ENCODE measurements at places on chromosomes 16 and 17.

DNA sequence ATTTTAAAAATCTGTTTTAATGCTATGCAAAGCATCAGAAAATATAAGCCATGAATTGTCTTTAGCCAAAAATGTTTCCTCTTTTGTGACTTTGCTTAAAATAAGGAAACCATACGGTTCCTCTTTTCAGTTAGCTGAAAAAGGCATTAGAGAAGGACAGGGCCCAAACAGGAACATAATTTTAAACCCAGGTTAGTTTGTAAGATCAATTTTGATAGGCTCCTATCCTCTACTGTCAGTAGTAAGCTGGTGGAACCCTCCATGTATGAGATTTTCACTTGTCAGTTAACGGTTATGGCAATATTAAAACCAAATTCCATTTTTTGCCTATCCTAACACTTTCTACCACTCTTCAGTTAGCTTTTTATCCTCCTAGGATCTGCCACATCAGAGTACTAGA, 4.3 kb downstream of the EVI2B start:
- no peak for DNase-seq

DNA sequence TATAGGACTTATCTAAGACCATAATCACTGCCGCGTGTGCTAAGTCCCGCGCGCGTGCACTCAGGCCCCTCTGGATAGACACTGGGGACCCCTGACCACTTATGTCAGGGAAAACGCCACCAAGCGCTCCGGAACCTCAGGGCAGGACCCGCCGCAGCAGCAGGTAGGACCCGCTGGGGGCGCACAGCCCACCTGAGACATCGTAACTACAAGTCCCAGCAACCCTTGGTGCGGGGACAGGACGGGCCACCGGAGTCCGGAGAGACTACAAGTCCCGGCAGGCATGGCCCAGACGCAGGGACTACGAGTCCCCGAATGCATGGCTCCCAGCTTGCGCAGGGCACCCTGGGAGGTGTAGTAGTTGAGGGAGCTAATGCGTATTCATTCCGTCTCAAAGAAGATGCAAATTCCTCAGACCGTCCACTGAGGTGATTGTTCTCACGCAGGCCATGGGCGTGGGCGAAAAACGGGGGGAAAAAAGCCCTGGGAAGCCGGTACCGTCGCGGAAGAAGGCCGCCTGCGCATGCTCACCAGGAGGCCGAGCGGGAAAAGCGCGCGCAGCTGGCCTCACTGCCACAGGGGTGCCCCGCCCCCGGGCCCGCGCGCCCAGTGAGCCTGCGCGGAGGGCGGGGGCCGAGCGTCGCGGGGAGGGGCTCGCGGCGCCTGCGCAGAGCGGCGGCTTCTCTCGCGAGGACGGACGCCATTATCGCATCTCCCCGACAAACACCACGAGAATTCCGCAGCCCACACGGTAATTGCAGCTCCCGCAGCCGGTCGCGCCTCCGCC, at the start of gene BANP:
BANP (plus strand) TSS at position 670 of the 787 bp plus-strand sequence. CDS start 23,682 bp downstream, outside the sequence.
- DNase-seq: peak; percentile 98

GRCh38 chr16:25035494-25036405, 20.6 kb upstream of the ARHGAP17 start:
- DNase-seq: no peak

DNA sequence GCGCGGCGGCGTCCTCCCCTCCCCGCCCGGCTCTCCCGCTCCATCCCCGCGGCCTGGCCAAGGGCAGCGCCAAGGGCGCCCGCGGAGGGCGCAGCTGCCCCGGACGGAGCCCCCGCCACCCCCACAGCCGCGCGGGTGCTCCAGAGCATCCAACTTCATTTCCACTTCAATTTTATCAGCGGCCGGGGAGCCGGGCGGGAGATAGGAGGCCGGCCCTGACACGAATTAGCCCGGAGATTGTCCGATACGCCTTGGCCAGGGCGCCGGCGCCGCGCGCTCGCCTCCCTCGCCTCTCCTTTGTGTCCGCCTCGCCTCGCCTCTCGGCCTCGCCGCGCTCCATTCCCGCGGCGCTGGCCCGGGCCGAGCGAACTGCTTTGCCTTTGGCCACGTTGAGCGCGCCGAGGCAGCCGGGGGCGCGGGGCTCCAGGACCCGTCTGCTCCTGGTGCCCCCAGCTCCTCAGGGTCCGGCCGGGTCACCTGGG, 129.1 kb upstream of the LHX1 start:
- no peak for DNase-seq

- no peak for DNase-seq
These were observed 26.9 kb downstream of the ABCC1 start for GRCh38 chr16:15976225-15976812.

DNA sequence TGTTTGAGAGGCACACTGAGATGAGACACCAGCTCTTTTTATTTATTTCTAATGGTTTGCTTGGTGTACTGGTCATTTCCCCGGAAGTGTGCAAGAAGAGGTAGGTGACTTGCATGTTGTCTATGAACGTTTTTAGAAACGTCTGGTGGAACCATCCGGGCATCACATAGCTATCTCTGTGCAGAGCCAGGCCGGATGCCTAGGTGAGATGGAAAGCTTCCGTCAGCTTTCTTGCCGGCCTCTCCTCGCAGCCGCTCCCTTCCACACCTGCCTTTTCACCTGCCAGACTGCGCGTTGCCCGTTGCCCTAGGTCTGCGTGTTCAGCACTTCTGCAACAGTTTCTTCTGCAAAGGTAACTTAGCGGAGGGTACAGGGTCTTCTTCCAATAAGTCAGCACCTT, 416.0 kb downstream of the WWOX start:
- no peak for DNase-seq

GRCh38 chr17:10149573-10150399, 48.6 kb downstream of the GAS7 start:
- DNase-seq: peak; percentile 49

- DNase-seq: no peak
These were observed 14.3 kb downstream of the MBTD1 start for GRCh38 chr17:51245535-51245934.

- DNase-seq: peak; percentile 24
These were observed 40.8 kb upstream of the CMIP start for GRCh38 chr16:81403601-81404391.

- DNase-seq: no peak
These were observed 19.5 kb downstream of the SDR42E2 start for GRCh38 chr16:22181843-22182242.

DNA sequence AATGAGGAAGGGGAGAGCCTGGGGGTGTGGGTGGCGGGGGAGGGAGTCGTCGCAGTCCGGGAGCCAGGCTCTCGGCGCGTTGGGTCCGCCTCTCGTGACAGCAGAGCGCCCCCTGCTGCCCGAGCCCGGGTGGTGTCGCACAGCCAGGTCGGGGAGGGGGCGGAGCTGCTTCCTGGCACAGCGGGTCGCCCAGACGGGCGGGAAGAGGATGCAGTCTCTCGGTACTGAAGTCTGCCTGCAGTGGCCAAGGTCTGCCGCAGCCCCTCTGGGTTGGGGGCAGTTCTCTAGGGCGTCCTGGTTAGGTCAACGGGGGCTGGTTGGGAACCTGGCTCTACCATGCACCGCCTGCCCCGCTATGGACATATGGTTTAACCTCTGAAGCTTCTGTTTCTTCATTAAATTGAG, 38.2 kb upstream of the CCDC182 start:
- peak; percentile 3 for DNase-seq

DNA sequence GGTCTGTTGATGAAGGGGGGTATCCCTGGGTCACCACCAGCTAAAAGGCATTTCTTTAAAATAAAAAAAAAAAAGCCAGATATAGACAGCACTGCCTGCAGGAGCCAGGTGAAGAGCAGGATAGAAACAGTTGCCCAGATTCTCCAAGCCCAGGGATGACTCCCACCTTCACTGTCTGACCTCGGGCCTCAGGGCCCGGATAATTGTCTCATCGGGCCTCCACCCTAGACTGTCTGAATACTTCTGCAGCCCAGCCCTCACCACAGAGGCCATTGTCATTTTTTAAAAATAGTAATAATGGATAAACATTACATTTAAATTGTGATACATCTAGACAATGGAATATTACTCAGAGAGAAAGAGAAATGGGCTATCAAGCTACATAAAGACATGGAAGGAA, 92.8 kb upstream of the TNRC6C start:
- DNase-seq: no peak

GRCh38 chr16:59886021-59886420, 1151.9 kb upstream of the GOT2 start:
- DNase-seq: peak; percentile 79

GRCh38 chr16:9102379-9102778, 10.9 kb downstream of the HAPSTR1 start:
- DNase-seq: peak; percentile 57

DNA sequence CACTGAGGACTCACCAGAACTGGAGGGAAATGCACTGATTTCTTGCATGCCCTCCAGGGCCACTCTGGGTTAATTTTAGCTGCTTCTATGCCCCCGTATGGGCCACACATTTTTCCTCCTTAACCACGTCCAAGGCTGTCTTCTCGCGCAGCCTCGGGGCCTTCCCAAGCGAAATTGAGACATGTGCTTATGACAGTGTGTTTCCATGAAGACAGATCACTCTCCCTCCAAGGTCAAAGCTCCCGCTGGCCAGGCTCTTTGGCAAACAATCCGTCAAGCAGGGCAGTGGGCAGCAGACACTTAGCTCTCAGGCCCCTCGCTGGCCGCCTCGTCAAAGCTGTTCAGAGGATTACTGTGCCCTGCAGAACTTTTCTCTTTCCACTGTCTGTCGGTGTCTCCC, 243.0 kb upstream of the N4BP1 start:
- DNase-seq: no peak

DNA sequence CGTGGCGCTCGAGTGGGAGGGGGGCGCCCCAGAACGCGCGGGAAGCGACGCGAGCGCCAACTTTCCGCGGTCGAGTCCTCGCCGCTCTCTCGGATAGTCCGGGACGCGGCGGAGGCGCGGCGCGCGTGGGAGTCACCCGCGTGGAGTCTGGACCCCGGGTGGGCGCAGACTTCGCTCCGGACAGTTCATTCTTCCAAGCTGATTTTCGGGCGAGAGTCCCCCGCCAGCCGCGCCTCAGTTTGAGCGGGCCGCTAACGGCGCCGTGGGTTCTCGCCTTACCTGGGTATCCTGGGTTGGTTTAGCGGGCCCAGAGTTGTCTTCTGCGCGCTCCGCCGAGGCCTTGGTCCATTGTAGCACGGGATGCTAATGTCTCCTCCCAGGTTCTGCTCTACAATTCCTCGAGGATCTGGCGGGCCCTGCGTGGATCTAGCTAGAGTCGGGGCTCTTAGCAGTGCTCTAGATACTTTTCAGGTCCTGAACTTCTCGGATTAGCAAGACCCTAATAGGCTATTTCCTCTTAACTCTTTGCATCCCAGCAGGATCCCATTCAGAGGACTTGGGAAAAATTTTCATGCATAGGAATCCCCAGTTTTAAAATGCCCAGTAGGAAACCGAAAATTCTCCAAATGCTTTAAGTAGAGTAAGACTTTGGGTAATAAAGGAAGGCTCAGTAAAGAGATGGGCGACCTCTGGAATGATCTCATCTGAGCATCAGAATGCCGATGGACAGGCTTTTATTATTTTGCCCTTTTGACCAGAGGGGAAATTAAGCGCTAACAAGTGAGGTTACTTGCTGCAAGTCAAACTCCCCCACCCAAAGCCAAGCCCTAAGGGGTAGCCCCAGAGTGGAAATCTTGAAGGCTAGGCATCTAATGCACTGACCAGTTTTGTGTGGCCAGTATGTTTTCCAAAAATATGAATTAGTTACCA, 537 bp upstream of the GJC1 start:
- DNase-seq: no peak

DNA sequence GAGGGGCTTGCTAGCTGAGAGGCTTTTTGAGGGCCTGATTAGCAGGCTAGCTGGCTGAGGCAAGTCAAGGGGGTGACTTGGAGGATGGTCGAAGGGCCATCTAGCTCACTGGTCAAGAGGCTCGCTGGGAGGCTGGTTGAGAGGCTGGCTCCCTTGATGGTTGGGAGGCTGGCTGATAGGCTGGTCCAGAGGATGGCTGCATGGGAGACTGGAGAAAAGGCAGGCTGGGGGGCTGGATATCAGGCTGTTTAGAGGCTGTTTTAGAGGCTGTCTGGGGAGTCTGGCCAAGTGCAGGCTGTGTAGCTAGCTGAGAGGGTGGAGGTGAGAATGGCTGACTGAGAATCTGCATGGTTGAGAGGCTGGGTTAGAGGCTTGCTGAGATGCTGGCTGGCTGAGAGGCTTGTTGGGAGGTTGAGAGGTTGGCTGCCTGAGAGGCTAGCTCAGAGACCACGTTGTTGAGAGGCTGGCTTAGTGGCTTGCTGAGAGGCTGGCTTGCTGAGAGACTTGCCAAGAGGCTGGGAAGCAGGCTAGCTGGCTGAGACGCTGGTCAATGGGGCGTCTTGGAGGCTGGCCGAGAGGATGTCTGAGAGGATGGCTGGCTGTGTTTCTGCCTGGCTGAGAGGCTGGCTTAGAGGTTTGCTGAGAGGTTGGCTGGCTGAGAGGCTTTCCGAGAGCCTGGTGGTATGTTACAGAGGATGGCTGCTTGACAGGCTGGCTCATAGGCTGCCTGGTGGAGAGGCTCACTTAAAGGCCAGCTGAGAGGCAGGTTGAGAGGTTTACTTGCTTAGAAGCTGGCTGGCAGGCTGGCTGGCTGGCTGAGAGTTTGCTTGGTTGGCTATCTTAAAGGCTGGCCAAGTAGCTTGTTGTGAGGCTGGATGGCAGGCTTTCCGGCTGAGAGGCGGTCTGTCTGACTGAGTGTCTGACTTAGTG, 36.6 kb upstream of the ACSM2B start:
- DNase-seq: no peak

GRCh38 chr16:30885196-30885595, 8.7 kb downstream of the BCL7C start:
- no peak for DNase-seq

GRCh38 chr17:58517378-58517927, 3.0 kb upstream of the MTMR4 start:
- no peak for DNase-seq

GRCh38 chr17:65407017-65407416, 154.4 kb downstream of the AXIN2 start:
- no peak for DNase-seq

DNA sequence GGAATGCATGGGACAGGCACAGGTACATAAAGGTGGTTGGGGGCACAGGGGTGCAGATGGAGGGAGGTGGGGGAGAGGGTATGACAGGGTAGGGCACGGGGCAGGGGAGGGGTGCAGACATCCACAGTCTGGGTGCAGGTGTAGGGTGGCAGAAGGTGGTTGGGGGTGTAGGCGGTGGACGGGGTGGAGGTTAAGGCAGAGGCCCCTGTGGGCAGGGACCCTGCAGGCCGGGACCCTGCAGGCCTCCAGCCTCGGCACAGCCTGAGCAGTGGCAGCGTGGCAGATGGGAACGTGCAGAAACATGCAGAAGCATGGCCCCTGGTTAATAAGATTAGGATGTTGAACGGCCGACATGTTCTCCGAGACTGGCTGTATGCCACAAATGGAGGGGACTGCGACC, 115.2 kb downstream of the RBFOX3 start:
- DNase-seq: no peak

GRCh38 chr16:83926726-83927397, 26.2 kb upstream of the OSGIN1 start:
- peak; percentile 33 for DNase-seq

DNA sequence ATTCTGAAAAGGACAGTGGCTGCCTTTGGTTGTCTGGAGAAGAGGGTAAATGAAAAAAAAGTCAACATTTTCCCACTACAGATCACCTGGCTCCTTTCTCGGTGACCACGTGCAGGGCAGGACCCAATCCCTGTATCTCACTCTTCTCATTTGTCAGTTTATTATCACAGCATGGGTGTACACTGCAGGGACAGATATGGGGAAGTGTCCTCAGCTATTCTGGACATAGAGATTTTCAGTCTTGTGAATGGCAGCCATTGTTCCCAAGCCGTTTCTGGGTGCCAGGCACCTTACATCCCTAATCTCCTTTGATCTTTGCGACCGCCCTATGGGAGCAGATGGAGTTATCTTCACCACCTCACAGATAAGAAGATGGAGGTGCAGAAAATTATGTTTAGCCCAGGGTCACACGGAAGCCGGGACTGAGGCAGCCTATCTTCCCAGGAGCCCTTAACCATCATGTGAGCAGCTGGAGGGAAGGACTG, 7.2 kb downstream of the ADORA2B start:
- DNase-seq: no peak
